ENCODE measurements at places on chromosomes 2 and 18.

- peak; percentile 29 for DNase-seq
These were observed 413.7 kb upstream of the FAM98A start for GRCh38 chr2:34012715-34013302.

DNA sequence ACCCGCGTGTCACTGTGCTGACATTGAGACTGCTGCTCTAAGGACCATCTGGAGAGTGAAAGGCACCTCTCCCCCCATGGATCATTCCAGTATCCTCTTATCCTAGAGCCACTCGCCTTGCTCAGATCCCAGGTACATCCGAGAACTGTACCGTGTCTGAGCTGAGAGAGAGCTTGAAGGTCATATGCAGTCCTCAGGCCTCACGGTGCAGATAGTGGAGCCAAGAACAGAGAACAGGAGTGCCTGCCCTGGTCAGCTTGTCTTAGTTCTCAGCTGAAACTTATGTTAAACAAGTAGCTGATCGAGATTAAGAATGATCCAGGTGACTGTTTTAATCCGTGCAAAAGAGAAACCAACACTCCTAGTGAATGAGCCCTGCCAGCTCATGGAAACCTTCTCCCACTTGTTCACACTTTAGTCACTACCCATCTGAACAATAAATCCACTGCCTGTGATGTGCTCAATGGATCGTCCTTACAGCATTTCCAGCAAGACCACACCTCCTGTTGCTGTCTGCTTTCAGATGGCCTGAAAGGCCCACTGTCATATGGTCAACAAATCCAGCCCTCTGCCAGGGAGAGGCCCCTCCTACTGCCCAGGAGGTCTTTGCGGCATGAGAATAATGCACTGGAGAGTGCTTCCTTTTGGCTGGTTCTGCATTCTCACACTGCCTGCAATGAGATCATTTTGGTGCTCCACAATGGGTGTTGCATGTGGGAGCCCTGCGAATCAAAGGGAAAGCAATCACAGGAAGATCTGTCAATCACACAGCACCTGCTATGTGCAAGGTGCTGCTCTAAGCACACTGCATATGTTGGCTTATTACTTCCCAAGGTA lies 43.7 kb upstream of the APCDD1 start:
- DNase-seq = peak; percentile 55

DNA sequence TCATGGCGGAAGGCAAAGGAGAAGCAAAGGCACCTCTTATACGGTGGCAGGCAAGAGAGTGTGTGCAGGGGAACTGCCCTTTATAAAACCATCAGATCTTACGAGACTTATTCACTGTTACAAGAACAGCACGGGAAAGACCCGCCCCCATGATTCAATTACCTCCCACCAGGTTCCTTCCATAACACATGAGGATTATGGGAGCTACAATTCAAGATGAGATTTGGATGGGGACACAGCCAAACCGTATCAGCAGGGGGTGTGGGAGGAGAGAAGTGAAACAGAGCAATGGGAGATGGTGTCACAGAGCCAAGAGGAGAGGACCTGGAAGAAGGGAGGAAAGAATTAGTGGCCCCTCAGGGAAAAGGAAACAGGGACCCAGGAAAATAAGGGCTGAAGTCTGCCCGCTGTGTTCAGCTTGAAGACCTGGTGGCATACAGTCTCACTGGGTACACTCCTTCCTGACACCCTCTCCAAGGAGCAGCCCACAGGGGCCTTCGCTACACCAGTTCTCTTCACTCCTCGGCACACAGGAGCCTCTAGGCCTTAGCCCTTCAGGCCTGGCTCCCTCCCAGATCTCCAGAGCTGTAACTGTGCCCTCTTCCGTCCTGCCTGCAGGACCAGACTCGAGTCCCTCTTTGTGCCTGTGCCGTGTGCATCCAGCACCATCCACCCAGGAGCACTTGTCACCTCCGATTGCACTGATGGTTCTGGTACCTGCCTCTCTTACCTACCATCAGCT lies 262.1 kb downstream of the EIPR1 start:
- DNase-seq = no peak

GRCh38 chr2:138504546-138505235 lies 3.1 kb downstream of the SPOPL start:
- no peak for DNase-seq

GRCh38 chr2:24984912-24985311 lies 13.2 kb upstream of the DNAJC27 start:
- DNase-seq = no peak

DNA sequence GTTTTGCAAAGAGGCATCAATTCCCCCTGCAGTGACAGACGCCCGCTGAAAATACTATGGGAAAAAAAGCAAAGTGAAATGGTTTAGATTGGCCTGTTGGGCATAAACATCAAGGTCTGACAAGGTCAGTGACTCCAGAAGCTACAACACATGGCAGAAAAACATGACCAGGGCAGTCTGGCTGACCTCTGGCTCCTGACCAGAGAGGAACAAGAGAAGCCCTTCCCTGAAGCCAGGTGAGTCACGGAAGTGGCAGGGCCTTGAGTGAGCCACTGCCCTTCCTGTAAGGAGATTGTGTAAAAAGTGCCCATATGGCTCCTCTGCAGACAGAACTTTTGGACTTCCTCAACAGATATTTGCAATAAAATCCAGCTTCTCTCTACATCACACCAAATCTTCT lies 72.0 kb downstream of the DNER start:
- no peak for DNase-seq

DNA sequence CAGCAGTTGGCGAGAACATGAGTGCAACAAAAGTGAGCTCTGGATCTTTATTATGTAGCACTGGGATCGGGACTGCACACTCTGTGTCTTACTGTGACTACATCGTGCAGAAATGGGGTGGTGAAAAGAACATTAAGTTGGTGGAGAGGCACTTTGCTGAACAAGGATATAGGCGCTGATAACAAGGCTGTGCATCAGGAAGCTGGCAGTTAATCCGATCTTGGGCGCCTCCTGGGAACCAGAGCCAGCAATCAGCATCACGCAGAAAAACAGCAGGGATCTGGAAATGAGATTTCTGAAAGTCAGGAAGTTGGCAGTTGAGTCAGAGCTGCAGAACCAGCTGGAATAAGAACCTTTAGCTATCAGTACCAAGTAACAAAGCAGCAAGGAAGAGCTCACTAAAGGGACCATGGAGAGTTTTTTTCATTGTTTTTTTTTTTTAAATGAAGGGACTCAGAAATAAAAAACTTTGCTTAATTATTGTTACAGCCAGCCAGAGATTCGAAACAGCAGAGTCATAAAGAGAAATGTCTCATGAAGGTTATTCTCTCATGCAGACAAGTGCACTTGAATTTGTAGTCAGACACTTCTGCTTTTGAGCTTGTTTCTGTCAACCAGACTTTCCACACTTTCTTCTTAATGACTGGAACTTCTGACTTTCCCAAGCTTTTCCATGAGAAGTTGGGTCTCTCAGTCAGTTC lies 22.8 kb upstream of the MYO3B start:
- peak; percentile 43 for DNase-seq

GRCh38 chr18:29012364-29012763 lies 835.4 kb upstream of the CDH2 start:
- no peak for DNase-seq
